Suprapubic skin (tissue), 4 donors: ENCODE measurements at places on chromosomes 13 and 19. TPM values are rescaled to one million over a fixed set of nuclear protein-coding genes. Genes with fewer than 3 reads are reported as not detected.

DNA sequence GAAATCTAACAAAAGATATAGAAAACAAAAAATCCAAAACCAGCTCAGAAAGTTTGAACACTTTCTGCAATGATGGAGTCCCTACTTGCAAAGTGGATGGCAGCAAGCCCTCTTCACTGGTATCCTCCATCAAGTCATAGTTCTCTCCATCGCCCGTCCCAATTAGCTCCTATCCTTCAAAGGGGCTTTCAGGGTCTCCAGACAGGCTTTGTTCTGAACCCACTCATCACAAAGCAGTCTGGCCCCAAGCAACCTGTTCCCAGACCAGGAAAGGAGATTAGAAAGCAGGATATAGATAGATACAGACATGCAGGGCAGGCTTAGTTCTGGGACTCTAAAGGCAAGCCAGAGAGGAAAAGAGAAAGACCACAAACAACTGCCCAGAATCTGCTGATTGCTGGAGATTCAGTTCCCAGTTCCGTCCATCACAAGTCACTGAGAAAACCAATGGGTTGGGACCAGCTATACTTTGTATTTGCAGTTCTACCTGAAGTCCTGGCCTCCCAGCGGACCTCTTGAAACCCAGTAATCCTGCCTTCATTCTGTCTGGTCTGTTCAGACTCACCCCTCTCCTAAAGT lies 47.2 kb upstream of the EPHX3 start:
- no peaks in the 10 kb centered on the region for H3K27me3 ChIP-seq
- DNase-seq, result no peak
- no peaks in the 10 kb centered on the region for H3K36me3 ChIP-seq
- H3K27ac ChIP-seq, result peak overlapping the region; percentile 87
- peaks cover 100% of the 10 kb centered on the region for H3K4me1 ChIP-seq

GRCh38 chr13:39616087-39616694 lies 13.2 kb upstream of the LHFPL6 start:
- H3K27me3 ChIP-seq, result no peaks in the 10 kb centered on the region
- H3K4me1 ChIP-seq, result no peaks in the 10 kb centered on the region
- H3K27ac ChIP-seq, result no peak overlapping the region
- H3K4me3 ChIP-seq, result no peak overlapping the region
- DNase-seq, result no peak

DNA sequence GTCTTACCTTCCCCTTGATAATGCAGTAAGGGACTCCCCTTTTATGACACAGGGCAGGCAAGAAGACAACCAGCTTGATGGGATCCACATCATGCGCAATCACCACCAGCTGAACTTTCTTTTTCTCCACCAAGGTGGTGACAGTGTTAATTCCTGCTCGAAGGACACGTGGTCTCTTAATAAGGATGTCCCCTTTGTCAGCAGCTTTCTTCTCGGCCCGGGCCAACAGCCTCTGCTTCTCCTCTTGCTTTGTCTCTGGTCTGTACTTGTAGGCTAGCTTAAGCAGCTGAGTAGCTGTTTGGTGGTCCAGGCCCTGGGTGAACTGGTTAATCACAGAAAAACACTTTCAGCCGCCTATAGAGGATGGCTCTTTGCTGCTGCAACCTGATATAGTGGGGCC lies 8.0 kb downstream of the ZNF431 start:
- no peak overlapping the region for H3K27ac ChIP-seq
- no peak overlapping the region for H3K4me3 ChIP-seq
- no peaks in the 10 kb centered on the region for H3K27me3 ChIP-seq
- no peak for DNase-seq
- peaks cover 64% of the 10 kb centered on the region for H3K36me3 ChIP-seq

DNA sequence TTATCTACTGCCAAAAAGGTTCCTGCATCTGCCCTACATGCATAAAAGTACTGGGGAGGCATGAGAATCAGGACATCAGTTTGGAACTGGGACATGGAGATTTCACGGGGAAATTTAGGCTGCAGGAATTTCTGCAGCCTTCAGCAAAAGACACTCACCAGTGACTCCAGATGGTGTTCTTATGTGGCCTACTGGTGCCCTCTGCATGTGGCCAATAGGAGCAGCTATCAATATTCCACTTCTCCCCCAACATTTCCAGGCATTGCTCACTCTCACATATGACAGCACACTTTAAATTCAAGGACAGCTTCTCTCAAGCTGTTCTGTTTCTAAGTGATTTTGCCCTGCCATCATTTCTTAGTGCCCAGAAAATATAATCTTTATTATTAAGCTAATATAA lies 570.5 kb upstream of the ARGLU1 start:
- peaks cover 10% of the 10 kb centered on the region for H3K4me1 ChIP-seq
- H3K4me3 ChIP-seq, result no peak overlapping the region
- no peak overlapping the region for H3K27ac ChIP-seq
- no peak for DNase-seq

DNA sequence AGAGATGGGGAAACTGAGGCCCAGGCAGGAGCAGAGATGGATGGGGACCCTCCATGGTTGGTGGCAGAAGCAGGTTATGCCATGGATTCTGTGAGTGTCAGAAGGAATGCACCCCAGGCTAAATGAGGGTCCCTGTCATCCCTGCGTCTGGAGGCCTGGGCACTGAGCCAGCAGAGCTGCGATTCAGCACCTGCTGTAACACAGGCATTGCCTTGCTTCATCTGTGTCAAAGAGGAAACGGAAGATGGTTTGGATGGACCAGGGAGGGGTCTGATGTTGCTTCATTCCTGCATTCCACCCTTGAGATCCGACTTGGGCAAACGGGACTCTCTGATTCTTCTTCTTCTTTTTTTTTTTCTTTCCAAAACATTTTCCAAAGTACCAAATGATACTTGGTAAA lies 1.2 kb downstream of the C5AR1 start:
- H3K4me1 ChIP-seq, result peaks cover 4% of the 10 kb centered on the region
- DNase-seq, result no peak
- H3K36me3 ChIP-seq, result no peaks in the 10 kb centered on the region
- no peak overlapping the region for H3K27ac ChIP-seq
- peak overlapping the region; percentile 12 for H3K4me3 ChIP-seq

- H3K4me1 ChIP-seq, result no peaks in the 10 kb centered on the region
- H3K27ac ChIP-seq, result no peak overlapping the region
- no peaks in the 10 kb centered on the region for H3K27me3 ChIP-seq
These were observed 65.2 kb downstream of the KLF2 start for GRCh38 chr19:16389848-16390247.

DNA sequence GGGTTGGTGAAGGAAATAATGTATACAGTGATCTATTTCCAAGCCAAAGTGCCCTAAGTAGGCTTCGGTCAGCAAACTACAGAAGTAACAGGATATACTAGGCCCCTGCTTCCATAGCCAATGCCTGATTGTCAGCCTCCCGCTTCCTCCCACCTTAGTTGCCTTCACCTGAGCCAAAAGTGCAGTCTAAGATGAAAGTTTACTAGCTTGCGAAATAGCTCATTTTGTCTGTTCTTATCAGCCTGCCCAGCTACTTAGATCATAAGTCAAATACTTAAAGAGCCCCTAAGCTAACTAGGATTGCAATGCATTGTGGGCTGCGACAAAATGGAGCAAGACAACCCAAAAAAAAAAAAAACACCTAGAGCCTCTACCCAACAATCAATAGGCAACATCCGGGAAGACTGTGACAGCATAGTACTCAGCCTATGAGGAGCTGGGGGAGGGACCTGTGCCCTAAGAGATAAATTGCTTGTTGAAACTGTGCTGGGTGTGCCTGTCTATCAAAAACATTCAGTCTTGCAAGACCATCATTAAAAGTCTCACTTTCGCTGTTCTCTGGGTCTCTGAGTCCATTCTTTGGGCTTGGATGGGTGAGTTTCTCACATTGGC lies 454.7 kb upstream of the TSHZ3 start:
- H3K27ac ChIP-seq, result no peak overlapping the region
- no peak overlapping the region for H3K4me3 ChIP-seq
- DNase-seq, result no peak
- no peaks in the 10 kb centered on the region for H3K27me3 ChIP-seq
- no peaks in the 10 kb centered on the region for H3K36me3 ChIP-seq
- no peaks in the 10 kb centered on the region for H3K4me1 ChIP-seq

DNA sequence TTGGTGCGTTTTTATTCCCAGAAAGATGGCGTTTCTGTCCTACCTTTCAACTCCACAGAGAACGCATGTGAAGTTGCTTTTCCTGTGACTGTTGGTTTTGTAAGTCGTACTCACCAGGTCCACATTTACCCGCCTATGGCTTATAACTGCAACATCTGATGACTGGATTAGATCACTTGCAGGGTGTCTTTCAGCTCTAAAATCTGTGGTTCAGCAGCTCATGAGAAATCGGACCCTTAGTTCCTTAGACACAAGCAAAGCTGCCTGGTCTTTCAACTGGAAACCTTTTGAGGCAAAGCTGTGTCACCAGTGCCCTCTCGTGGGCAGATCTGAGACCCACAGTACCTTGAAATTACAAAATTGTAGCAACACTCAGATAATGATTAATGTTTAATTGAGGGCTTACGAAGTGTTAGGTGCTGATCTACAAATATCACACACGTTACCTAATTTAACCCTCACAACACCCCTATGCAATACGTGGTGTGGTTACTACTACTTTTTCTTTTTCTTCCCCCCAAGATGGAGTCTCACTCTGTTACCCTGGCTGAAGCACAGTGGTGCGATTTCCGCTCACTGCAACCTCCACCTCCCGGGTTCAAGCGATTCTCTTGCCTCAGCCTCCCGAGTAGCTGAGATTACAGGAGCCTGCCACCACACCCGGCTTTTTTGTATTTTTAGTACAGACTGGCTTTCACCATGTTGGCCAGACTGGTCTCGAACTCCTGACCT lies 65.4 kb downstream of the RUBCNL start:
- DNase-seq, result no peak
- H3K4me1 ChIP-seq, result no peaks in the 10 kb centered on the region
- H3K4me3 ChIP-seq, result no peak overlapping the region
- no peaks in the 10 kb centered on the region for H3K36me3 ChIP-seq
- no peaks in the 10 kb centered on the region for H3K27me3 ChIP-seq

DNA sequence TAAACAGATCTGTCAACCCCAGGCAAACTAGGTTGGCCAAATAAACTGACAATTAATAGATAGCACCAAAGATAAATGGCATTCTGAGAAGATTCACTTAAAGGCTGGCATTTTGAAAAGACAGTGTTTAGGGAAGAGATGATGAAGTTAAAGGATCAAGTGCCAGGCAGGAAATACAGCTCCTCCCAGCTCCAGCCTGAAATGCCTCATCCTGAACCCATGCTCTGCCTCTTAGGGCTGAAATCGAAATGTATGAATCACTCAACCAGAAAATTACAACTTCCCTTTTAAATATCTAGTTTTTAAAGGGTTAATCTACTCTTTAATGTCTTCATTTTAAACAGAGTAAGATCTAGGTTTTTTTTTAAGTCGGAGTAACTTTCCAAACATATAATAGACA lies 171.2 kb upstream of the UBL3 start:
- H3K36me3 ChIP-seq, result no peaks in the 10 kb centered on the region
- no peak overlapping the region for H3K27ac ChIP-seq
- no peak overlapping the region for H3K4me3 ChIP-seq
- no peaks in the 10 kb centered on the region for H3K27me3 ChIP-seq
- DNase-seq, result no peak

DNA sequence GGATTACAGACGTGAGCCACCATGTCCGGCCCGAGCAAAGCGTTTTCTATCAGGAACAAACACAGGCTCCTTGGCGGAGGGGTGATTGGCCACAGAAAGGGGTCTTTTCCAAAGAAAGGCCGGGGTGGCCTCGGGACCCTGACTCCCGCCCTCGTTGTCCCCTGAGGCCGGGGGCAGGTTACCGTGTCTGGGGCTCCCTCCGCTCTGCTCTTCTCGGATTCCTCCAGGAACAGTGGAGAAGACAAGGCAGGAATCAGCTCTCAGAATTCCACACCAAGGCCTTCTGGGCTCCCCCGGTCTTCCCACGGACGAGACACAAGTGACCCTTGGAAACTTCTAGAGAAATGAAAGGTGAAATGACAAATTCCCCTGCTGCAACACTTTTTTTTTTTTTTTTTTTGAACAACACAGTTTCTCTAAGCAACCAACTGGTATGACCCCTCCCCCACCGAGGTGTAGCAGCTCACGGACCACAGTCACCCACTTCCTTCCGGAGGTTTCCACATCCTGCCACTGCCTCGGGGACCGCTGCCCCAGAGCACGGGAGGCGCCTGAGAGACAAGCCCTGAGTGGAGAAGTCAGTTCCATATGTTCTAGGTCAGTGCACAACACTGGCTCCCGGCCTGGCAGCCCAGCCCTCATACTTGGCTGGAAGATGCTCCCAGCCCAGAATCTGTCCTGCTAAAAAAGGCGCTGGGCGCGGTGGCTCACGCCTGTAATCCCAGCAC lies 11.0 kb downstream of the MOB3A start:
- H3K36me3 ChIP-seq, result peaks cover 18% of the 10 kb centered on the region
- DNase-seq, result peak; percentile 86
- no peaks in the 10 kb centered on the region for H3K27me3 ChIP-seq
- peaks cover 83% of the 10 kb centered on the region for H3K4me1 ChIP-seq

DNA sequence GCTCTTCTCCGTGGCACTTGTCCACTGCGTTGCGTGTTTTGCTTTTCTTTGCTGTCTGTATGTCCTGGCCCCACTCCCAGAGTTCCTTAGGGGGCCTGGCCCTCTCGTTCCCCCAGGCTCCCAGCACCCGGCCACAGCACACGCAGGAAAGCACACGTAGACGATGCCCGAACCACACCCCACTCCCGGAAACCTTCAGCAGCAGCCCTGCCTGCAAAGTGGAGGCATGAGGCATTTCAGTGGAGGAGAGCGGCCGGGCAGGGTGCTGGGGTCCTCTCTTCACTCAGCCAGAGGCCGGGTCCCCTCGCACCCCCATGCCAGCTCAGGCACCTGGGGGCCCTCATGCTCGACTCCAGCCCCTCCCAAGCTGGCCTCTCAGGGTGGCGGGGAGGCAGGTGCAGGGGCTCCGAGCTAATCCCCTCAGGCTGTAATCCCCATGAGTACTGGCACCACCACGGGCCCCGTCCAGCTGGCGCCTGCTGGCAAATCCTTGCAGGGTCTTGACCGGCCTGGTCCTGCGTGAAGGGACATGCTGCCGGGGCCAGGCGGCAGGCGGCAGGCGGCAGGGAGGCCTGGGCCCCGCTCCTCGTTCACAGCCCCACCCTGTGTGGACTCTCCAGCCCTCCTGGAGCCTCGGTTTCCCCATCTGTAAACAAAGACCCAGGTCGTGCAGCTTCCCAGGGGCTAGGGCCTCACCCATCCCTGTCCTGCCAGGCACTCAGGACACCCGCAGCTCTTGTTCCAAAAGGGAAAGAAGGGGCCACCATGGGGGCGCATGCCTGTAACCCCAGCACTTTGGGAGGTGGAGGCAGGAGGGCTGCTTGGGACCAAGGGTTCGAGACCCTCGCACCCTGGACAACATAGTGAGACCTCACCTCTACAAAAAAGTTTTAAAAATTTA lies 7.0 kb downstream of the PIP5K1C start:
- peaks cover 10% of the 10 kb centered on the region for H3K4me1 ChIP-seq
- H3K27ac ChIP-seq, result no peak overlapping the region
- H3K27me3 ChIP-seq, result no peaks in the 10 kb centered on the region
- DNase-seq, result no peak
- H3K4me3 ChIP-seq, result no peak overlapping the region

Gene CGB5
- not detected for total RNA-seq

Gene SLITRK5
- 0.25 TPM for total RNA-seq

Gene NKG7
- total RNA-seq, result not detected

Gene NOVA2
- total RNA-seq, result 0.81 TPM

Gene CEACAM1
- total RNA-seq, result 3.1 TPM

Gene CACNG7
- not detected for total RNA-seq

Gene PROZ
- total RNA-seq, result not detected
